ENCODE measurements at places on chromosomes 7 and 10.

DNA sequence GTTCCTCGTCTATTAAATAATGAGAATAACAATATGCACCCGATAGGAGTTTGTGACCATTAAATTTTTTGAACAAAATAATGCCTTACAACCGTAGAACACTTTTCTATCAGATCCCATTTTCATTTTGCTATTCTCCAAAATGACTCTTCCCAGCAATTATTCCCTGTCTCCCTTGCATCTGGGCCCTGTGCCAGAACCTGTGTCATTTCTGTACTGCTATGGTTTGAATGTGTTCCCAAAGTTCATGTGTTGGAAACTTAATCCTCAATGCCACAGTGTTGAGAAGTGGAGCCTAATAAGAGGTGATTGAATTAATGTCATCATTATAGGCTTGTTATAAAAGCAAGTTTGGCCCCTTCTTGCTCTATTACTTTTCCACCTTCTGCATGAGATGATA, 33.2 kb upstream of the SMNDC1 start:
- DNase-seq = no peak

- DNase-seq = no peak
Observed at GRCh38 chr7:132244903-132245480, 331.3 kb downstream of the PLXNA4 start.

DNA sequence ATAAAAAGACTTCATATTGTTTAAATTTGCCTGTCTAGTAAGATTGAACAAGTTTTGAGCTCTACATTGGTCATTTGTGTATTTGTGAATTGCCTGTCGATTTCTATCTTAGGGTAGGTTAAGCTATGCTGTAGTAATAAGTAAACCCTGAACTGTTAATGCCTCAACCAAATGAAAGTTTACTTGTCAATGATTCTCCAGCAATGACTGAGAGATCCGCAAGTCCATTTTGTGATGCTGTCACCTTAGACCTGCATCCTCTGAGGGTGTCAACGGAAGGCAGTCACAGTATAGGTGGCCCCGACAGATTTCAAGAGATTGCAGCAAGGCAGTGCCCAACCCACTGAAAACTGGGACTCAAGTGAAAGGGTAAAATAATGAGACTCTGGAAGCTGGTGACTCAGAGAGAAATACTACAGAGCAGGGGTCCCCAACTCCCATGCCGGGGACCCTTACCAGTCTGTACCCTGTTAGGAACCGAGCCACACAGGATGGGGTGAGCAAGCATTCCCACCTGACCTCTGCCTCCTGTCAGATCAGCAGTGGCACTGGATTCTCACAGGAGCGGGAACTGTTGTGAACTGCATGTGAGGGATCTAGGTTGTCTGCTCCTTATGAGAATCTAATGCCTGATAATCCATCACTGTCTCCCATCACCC, 10.8 kb upstream of the PHYH start:
- DNase-seq = no peak

GRCh38 chr7:25624051-25624450, 395.8 kb upstream of the NPVF start:
- no peak for DNase-seq

All from renal pelvis (tissue), 12 donors.